Fibroblast of the aortic adventitia (primary cell): ENCODE measurements at places on chromosomes 12 and 14. TPM values are rescaled to one million over a fixed set of nuclear protein-coding genes. Genes with fewer than 3 reads are reported as not detected.

Gene AMN
- total RNA-seq = not detected in 2 replicates

Gene LALBA
- total RNA-seq = not detected in 2 replicates

Gene SCNN1A
- under 0.01 TPM in 1 of 2 replicates, not detected in the other for total RNA-seq

Gene SRRM4
- not detected in 2 replicates for total RNA-seq

Gene CLEC2D
- 4.6 and 16.7 TPM in 2 replicates for total RNA-seq
